ENCODE measurements at places on chromosomes 6 and 20.

DNA sequence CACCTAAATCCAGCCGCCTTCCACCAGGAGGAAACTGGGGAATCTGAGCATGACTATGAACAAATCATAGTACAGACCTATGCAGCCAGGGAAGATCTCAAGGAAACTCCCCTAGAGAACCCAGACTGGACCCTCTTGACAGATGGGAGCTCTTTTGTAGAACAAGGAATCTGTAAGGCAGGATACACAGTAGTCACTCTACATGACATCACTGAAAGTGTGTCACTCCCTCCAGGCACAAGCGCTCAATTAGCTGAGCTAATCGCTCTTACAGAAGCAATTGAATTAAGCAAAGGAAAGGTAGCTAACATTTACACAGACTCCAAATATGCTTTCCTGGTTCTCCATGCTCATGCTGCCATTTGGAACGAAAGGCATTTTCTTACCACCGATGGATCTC, 36.8 kb downstream of the PLN start:
- no peak for DNase-seq

GRCh38 chr6:151186306-151186705, 53.5 kb upstream of the AKAP12 start:
- DNase-seq = no peak

DNA sequence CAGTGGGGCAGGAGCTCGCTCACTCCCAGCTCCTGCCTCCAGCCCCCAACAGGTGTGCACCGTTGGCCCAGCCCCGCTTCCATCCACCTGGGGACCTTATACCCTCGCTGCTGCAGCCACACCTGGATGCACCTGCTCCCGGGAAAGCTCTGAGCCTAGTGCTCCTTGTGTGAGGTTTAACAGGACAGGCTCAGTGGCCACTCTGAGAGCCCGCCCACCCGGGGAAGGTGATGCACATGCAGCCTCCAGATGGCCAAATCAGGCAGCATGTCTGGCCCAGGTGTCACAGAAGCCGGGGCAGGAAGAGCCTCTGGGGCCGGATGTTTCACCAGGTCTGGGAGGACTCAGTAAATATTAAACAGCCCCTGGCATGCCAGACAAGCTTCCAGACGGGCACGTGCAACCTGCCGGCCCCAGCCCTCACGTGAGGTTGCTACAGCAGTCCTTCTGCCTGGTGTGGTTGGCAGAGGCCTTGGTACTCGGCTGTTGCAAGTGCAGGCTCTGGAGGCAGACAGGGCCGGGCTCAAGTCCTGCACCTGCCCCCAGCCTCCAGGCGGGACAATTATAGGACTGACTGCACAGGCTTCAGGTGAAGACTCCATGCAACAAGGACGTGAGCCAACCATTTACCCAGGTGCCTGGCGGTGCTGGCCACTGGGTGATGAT, 66.9 kb downstream of the RIPOR3 start:
- no peak for DNase-seq

DNA sequence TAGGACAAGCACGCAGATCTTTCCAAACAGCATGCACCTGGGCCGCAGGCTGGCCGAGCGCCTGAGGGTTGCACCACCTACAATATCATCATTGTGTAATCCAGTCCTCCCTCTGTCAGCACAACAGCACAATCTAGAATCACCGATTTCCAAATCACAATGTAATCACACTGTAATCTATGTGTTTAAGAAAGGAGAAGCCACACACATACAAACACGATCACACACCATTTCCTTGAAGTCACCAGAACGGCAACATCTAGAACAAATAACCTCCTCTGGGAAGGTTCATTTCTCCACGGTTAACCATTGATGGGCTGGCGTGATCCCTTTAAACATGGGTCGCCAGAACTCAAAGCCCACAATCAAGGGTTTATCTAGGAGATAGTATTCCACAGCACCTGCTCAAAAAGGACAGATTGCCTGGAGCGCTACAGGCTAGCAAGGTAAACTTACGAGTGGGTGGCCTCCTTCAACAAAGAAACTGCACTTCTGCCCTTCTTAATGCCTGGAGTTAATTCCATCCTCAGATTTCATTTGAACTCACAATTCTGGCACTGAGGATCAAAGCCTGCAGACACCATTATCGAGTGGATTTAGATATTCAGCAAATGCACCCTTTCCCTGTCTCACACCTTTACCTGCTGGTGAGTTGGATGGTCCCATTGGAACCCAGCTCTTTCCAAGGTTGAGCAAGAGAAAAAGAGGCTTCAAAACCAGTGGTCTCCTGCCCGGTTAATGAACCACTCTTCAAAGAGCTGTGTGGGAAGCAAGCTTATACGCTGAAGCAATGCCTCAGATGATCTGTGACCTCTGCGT, 83.8 kb upstream of the FOXQ1 start:
- no peak for DNase-seq

GRCh38 chr20:51862796-51863195, 60.5 kb upstream of the SALL4 start:
- DNase-seq = no peak

- no peak for DNase-seq
Observed at GRCh38 chr6:21596949-21597682, 3.6 kb downstream of the SOX4 start.

GRCh38 chr6:163324688-163325389, 89.7 kb upstream of the QKI start:
- no peak for DNase-seq

DNA sequence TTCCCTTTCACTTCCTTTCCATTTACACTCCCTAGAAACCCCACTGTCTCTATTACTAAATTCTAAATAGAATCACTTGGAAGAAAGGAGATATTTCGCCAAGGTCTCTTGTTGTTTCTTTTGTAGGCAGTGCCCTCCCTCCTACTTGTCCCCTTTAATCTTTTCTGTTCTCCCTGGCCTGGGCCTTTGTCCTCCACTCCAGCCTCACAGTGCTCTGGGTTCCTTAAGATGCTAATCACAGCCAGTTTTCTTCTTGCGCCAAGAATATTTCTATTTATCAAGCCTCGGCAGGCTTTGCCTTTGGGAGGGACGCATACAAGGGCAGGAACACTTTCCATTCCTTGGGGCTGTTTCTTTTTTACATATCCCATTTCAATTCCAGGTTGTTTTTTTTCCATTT, 520.6 kb upstream of the CHD6 start:
- DNase-seq = no peak

DNA sequence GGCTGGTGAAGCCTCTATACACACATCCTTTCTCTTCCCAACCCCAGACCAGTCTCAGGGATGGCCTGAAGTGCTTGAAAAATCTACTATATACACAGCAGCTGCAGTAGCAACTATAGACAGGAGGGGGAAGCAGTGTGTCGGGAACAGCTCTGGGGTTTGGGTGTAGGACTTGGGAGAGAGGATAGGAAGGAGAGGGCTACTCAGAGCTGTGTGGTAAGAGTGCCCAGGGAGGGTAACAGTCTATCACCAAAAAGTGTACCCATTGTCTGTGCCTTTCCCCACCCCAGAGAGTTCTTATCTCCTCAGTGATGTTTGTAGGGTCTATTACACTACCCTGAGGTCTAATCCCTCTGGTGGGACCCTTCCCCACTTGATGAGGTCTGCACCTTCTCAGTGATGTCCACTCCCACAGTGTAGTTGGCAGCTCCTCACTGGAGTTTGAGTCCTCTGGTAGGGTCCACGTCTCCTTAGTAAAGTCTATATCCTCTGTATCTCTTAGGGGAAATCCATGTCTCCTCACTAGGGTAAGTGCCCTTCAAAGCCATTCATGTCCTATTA, 1.5 kb upstream of the GGT7 start:
- DNase-seq = peak; percentile 26

DNA sequence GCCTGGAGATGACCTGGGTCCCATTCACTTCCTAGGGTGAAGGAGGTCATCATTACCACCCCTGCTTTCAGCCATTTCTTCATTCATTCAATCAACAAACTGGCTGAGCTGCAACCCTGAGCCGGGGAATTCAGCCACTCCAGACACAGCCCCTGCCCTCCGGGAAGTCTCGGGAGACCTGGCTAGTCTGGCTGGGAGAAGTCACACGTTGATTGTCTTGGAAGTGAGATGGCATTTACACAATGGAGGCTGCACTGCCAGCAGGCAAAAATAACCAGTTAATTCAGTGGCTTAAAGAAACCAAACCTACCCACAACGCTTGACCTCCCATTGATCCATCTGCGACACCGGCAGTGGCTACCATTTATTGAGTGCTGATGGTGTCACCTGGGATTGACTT, 2.0 kb upstream of the PMEPA1 start:
- no peak for DNase-seq

DNA sequence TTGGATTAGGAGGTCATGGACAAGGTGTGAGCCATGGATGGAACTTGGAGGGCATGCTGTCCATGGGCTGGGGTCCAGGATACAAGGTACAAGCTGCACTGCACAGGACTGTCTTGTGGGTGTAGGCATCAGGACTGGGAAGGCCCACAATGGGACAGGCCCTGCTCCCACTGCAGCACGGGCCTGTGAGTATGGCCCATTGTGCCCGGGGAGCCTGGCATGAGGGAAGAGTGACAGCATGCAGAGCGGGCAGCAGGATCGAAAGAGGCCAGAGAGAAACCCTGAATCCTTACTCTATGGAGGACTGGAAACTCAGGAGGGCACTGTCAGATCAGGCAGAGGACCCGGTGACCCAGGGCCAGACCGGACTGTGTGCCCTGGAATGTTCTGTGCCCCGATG, 211.3 kb downstream of the PREX1 start:
- DNase-seq = no peak

DNA sequence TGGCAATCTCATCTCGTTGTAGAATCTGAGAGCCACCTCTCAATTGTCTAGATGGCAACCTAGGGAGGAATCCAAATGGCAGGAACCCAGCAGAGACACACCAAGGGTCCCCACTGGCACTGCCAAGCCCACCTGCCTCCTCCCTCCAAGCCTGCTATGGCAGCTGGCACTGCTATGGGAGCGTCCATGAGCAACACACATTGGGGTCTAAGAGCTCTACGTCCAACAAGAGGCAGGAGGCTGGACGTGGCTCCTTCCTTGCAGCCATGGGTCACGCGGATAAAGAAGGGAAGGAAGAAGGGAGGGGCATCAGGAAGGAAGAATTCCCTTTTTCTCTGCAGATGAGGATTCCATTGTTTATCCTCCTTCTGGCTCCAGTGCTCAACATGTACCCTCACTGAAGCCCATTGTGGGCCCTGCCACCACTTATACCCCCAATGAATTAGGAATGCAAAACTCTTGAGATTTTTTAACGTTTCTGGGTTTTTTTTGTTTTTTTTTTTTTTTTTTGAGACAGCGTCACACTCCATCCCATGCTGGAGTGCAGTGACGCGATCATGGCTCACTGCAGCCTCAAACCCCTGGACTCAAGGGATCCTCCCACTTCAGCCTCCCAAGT, 17.3 kb downstream of the ATP9A start:
- DNase-seq = no peak

DNA sequence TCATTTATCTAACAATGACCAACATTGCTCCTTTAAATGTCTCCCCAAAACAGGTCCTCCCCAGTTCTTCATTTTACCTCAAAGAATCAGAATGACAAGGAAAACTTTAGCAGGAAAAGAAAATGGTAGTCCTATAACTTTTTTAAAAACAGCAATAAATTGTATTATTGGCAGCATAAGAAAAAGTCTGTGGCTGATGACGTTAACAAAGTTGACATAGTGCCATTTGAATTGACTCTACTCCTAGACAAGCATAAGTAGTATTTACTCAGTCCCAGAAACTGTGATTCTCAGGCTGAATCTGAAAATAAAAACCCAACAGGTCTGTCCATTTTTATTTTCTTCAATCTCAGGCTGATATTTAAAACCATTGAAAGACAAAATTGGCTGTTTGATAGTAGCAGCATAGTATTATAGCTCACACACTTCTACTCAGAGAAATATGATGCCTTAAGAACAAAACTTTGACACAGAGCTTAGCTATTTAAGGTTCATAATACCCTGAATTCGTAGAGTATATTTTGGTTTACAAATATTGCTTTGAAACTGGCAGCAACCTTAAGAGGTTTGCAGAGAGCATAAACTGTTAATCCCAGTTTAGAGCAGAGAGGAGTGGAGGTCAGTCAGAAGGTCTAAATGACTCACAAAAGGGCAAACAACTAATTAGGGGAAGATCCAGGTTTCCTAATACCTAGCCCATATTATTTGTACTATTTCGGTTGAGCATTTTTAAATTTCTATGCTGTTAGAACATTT, 35.0 kb upstream of the TENT5A start:
- no peak for DNase-seq

DNA sequence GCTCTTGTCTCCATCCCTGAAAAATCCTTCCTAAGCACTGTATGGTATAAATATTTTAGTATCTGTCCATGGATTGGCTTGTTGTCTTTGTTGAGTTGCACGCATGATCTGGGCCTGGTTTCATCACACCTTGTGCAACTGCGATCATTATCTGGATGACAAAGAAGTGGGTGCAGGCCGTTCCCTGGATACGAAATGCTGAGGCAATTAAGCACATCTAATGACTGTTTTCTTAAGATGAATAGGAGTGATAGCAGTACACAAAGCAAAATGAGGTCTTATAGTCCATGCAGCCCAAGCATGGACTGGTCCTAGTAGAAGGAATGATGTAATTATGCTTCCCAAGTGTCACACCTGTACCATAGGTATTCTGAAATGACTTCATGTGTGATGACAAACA, 47.8 kb downstream of the SLC35D3 start:
- DNase-seq = no peak

DNA sequence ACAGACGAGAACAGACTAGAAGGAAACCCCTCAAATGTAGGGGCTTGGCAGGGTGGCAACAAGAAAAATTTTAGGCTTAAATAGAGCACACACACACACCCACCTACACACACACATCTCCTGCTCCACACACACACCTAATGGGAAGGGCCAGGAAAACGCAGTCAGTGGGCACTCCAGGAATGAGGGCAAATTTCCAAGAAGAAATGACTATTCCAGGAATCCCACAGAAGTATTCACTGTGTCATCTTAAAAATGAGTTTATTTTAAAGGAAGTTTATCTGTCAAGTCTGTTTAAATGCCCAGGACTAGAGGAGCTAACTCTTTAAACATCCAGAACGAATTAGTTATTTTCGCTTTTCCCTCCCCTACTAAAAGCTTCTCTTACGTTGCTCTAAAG, 13.0 kb downstream of the ALDH8A1 start:
- DNase-seq = no peak

DNA sequence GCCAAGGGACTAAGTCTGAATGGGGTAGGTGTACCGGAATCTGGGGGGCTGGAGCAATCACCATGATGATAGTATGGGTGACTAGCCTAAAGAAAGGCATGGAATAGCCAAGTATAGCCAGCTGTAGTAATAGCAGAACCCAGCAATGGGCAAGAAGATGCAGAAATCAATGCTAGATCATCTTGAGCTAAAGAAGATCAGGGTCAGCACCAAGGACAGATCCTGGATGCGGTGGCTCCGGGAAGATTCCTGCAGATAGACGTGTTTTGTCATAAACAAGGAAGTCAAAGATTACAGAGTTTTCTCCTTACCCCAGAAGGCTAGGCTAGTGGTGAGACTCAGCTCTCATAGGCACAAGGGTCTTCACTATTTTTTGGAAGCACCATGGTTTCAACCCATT, 561.6 kb upstream of the CHD6 start:
- DNase-seq = no peak
